ENCODE measurements at places on chromosomes 3 and 15.

DNA sequence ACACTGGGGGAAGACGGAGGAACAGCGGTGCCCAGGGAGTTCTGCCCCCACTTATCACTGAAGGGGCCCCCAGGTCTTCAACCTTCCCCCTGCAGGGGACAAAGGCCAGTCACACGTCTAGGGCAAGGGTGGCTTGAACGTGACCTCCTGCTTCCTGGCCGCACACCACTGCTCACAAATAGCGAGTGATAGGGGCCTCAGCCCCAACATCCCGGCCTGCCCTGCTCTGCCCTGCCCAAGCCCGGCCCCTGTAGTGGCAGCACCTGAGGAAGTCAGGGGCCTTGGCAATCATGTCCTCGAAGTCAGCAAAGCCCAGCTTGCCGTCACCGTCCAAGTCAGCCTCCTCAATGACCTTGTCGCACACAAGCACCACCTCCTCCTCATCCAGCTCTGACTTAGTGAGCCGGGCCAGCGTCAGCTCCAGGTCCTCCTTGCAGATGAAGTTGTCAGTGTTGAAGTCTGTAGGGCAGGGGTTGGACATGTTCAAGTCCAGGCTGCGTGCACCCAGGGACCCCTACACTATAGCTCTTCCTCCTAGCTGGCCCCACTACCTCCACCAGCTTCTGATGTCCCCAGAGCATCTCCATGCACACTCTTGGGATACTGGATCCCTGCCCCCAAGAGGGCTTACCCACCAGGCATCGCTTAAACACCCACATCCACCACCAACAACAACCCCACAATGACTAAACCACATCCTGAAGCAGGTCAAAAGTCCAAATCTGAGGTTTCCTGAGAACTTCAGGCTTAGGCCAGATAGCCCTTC is 13.3 kb downstream of the SH2D7 start:
- no peak for DNase-seq

DNA sequence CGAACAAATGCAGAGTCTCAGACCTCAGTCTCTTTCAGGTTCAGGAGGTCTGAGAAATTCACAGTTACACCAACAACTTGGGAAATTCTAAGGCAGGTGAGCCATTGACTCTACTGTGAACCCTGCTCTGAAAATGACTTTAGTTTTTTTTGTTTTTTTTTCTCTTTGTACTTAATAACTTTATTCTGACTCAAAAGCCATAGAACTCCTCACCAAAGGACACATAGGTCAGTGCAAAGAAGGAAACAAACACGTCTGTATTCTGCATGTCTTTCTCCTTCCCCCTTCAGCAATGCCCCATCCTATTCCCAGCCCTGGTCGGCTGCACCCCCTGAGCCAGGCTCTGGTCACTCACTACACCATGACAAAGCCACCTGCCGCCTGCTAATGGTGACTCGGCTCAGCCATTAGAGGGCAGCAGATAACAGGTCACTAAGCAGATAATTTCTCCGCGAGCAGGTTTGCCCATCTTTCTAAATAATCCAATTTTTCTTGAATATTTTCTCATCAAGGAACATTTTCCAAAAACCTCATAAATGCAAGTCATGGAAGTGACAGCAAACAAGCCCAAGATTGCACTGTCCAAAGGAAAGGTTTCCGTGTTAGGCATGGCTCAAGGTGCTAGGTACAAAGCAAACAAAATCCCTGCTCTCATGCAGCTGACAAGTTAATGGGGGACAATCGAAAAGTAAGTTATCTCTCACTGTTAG is 37.7 kb downstream of the TM4SF4 start:
- peak; percentile 35 for DNase-seq

GRCh38 chr3:128236657-128237056 is 83.4 kb downstream of the EEFSEC start:
- DNase-seq, result no peak

- DNase-seq, result no peak
Measured at GRCh38 chr3:53776494-53777101, 69.6 kb downstream of the CHDH start.

DNA sequence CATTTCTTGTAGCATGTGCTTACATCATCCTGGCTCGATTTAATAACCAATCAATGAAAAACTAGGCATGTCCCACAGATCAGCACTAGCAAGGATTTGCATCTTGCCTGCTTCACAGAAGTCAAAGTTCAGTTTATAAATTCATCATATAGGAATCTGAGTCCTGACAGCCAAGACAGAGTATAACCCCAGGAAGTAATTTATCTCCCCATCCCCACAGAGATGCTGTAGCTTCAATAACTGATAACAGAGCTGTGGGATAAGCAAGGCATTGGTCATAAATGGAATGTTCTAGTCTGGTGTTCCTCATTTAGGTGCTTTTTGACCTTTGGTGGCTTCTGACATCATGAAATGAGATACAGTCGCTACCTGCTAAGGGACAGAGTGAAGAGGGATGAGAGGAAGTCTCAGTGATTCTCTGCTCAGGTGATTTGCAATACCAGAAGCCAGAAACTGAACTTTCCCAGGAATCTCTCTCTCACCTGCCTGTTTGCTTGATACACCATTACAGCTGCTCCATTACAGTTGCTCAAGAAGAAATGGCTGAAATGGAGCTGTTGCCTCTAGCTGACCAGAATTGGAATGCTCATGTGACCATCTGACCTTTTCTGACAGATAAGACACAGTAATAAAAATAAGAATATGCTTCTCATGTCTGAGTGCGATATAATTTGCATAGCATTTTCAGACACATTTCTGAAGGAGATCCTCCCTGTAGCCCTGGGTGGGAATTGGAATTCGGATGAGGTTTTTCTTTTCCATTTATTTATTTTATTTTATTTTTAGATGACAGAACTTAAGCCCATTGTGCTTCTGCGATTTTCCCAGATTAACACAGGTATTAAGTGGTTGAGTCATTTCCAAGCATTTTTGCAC is 217.1 kb upstream of the KCNMB2 start:
- DNase-seq, result no peak

- no peak for DNase-seq
Measured at GRCh38 chr3:126537730-126538281, 13.9 kb downstream of the CHST13 start.

All from CD4-positive, alpha-beta T cell treated with Interleukin-12 subunit alpha and Interleukin-12 subunit beta, for 1 hour (primary cell).